ENCODE measurements at places on chromosomes 6 and 20.

DNA sequence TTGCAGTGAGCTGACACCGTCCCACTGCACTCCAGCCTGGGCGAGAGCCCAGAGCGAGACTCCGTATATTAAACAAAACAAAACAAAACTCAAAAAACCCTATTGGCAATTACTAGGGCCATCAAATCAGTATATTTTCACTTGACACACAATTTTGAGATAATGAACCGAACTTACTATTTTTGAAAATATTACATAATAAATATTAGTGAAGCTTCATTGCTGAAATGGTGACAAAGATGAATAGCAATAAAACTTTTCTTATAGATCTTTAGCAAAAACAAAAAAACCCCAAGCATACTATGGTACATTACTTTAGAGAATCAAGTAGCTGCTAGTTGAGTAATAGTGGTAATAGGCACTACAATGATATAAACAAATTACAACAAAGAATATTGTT is 113.0 kb downstream of the ATG5 start:
- no peak for DNase-seq

DNA sequence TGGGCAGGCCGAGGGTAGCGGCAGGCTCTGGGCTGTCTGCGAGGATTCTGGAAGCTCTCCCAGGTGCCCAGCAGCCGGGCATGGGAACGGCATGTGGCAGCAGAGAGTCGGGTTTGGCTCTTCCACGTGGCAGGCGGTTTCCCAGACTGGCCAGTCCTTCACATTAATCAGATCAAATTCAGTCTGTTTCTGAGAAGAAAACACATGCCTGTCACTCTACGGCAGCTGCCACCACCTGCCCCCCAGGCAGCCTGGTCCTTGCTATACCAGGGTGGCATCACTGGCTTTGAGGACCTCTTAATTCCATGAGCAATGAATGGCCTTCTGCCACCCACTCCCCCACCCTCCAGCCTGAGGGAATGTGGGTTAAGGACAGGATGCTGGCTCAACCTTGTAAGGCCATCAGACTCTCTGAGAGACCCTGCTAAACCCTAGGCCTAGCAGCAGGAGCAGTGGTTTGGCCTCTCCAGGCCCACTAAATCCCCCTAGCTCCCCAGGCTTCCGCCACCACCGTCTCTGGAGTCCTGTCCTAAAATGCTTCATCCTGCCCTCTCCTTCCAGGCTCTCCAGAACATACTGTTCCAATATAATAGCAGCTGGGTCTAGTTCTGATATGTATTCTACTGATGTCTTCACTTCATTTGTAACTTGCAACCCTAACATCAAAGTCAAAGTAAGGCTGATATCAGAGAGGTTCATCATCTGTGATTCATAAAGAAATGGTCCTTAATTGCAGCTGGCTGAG is 47.8 kb downstream of the PLCG1 start:
- no peak for DNase-seq

GRCh38 chr6:155946860-155947259 is 491.2 kb upstream of the NOX3 start:
- no peak for DNase-seq

DNA sequence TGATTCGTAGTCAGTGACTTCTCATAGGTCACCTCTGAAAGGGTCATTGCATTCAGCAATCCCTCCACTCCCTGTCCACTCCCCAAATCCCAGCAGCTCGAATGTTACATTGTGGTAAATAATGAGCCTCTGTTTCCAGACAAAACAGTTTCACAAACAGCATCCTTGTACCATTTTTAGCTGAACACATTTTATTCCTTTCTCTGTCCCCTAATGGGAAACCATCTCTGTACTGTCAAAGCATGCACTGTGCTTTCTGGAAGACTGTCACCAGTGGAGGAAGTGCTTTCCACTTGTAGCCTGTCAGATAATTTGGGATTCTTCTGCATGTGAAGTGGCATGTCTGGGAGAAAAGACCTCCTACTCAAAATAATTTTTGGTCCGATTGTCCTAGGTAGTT is 82.0 kb downstream of the SLC35F1 start:
- DNase-seq = no peak

DNA sequence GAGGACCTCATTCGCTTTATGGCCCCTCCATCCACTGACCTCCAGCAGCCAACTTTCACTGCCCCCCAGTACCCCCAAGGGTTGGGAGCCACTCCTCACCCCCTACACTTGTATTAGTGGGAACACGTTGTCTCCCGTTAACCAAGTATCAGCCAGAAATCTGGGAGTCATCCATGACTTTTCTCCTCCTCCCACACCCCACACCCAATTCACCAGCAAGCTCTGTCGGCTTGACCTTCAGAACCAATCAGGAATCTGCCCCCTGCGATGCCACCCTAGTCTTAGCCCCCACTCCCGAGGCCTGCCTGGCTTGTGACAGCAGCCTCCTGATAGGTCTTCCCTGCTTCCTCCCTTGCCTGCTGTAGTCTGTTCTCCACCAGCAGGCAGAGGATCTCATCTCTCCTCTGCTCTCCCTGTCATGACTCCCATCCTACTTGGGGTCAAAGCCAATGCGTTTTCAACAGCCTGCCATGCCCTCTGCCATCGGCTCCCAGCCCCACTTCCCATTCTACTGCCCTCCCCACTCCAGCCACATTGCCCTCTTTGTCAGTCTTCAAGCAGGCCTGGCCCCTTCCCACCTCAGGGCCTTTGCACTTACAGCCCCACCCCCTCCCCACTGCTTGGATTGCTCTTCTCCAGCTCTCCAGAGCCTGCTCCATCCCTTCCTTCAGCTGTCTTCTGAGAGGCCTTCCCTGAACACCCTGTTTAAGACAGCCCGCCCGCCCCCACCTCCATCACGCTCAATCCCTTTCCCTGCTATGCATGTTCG is 19.4 kb downstream of the MDGA1 start:
- DNase-seq = no peak

- DNase-seq = no peak
Measured at GRCh38 chr20:39775110-39775509, 813.0 kb downstream of the DHX35 start.

DNA sequence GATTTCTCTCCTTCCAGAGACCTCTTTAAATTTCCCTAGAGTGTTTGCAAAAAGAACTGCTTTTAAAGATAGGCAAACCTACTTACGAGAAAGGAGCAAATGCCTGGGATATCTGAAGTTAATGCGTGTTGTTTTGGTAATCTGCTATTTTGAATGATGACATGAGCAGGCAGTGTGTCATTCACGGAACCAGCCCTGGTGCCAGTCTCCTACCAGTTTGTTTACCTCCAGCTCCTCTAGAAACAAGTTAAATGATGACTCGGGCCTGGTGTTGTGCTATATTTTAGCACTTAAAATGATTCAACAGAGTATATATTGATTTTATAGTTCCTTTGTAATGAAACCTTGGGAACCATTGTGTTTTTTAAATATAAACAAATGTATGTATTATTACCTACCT is 41.1 kb upstream of the MAP3K4 start:
- DNase-seq = no peak

DNA sequence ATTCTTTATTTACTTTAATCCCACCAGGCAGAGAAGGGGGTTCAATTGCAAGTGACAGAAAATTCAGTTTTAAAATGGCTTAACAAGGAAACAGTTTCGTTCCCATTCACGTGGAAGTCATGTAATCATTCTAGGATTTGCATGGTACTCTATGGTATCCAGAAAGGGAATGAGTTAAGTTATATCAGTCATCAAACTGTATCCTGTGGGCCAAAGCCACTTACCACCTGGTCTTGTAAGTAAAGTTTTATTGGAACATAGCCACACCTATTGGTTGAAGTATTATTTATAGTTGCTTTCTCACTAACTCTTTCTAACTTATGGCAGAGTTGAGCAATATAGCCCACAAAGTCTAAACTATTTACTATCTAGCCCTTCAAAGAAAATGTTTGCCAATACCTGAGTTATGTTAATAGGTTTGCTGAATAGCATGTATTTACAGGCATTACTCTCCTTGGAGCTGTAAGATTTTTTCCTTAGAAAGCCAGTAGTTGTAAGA is 10.2 kb upstream of the MMS22L start:
- no peak for DNase-seq

DNA sequence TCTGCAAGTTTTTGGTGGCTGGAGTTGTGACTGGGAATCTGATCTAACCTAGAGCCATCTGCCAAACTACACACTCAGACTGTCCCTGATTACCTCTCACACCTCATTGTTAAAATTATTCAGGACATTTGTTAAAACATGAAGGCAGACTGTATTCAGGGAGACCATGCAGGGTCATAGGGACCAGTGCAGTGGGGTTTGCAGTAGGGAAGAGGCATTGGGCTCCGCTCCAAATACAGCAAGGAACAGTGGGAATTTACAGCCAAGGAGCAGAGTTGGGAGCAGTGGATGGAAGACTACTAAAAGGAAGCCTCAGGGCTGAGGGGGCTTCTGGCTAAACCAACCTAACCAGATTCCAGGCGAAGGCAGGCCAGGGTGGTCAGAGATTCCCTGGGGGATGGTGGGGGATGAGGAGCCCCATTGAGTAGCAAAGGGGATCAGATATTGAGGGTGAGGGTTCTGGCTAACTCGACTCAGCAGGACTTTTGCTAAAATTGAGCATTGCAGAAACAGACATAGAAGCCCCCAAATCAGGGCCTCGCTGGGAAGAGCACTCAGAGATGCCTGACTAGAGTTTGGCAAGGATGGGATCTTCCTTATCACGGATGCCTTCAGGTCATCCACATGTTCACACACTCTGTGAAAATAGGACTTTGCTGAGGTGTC is 172.0 kb downstream of the ZDHHC14 start:
- no peak for DNase-seq

GRCh38 chr20:19495905-19496703 is 262.0 kb upstream of the RIN2 start:
- no peak for DNase-seq

- peak; percentile 44 for DNase-seq
Measured at GRCh38 chr20:51930775-51931174, 128.5 kb upstream of the SALL4 start.

DNA sequence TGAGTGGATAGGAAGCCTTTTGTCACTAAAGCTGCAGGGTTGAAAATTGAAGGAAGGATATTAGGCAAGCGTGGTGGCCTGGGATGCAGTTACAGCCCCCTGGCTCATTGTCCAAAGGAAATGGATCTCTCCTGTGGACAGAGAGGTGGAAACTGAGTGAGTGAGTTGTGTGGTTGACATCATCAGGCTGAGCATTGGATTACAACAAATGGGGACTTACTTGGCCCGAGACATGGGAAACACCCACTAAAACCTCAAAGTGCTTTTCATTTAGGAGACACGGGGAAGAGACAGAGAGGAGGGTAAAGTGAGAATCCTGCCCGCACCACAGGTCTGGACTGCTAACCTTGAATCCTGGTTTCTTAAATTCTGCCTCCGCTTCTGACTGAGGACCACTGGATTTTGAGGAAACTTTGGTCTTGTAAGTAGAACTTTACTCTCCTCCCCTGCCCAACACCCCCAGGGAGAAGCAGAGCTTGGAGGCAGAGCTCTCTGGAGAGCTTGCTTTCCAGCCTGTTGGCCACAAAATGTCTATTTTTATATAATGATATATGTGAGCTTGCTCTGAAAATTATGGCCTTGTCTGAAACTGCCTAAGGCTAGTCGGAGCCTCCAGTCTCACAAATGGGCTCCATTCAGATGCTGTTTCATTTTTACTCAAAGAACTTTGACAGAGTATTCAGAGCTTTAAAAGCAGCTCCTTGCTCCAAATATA is at the start of gene PKIG:
TSS of gene PKIG (plus strand) at position 269 of the 715 bp plus-strand sequence. CDS start 31,978 bp downstream, outside the sequence.
- DNase-seq = no peak

DNA sequence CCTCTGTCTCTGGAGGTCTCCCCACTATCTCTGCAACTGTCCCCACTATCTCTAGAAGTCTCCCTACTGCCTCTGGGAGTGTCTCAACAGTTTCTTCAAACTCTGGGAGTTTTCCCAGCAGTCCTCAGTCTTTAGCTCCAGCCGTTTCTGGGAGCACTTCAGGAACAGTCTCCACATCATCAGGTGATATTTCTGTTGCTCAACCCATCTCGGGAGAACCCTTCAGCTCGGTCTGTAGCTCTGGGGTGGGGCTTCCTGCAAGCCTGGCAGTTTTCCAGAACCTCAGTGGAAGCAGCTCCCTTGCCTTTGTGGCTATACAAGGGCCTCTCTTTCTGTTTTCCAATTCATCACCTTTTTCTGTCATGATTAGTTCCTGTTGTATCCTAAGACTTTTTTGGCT is 3.0 kb upstream of the SFTA2 start:
- no peak for DNase-seq

DNA sequence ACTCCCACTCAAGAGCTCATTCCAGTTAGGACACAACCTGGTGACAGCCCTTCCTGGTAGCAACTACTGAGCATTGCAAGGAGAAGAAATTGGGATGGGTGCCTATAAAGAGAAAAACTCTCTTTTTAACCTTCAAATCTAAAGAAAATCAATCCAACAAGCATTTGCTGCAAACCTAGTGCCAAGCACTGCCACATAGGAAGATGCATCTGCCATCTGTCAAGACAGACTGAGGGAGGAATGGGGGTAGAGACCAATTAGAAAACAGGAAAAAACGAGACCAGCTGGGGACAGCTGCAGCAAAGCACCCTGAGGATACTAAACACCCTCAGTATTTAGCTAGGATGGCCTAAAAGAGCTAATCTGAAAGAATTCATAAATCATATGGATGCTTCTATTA is 27.9 kb downstream of the HLA-DMB start:
- no peak for DNase-seq

DNA sequence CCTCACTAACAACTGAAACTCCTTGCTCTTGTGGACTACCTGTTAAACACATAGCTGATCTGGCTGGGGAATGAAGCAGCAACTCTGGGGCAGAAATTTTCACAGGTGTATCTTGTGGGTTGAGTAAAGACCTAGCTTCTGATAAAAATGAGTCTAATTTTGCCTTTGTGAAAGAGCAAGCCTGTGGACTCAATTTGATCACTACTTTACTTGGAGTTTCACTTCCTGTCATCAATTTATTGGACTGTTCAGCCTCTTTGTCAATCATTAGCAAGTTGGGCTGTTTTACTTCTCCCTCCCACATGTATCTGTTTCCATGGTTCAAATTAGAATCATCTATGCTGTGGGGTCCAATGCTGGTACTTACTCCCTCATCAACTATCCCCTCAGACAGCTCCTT is 29.6 kb upstream of the CRIP3 start:
- DNase-seq = no peak

- no peak for DNase-seq
Measured at GRCh38 chr20:58160451-58161061, 67.9 kb downstream of the ANKRD60 start.

GRCh38 chr6:119267126-119267905 is 82.2 kb downstream of the MAN1A1 start:
- no peak for DNase-seq
